ENCODE measurements at places on chromosomes 12 and 14. TPM values are rescaled to one million over a fixed set of nuclear protein-coding genes. Genes with fewer than 3 reads are reported as not detected.

GRCh38 chr14:100703386-100704220 is 23.1 kb upstream of the DLK1 start:
- no peak for DNase-seq

GRCh38 chr12:3651585-3652424 is 101.1 kb downstream of the CRACR2A start:
- peak; percentile 6 for DNase-seq

DNA sequence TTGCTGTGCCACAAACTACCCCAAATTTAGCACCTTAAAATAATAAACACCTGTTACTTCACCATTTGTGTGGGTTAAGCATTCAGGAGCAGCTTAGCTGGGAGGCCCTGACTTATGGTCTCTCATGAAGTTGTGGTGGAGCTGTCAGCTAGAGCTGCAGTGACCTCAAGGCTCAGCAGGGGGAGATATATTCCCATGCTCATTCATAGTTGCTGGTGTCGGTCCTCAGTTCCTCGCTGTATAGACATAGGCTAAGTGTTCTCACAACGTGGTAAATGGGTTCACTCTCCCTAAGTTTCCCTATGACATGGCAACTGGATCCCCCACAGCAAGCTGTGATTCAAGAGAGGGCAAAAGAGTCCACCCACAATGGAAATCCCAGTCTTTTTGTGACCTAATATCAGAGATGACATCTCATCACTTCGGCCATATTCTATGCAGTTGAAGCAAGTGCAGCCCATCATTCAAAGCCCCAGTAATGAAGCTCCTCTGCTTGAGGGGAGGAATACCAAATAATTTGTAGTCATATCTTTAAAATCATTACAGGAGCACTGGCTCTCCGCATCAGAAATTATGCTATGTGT is 41.1 kb downstream of the PRB3 start:
- DNase-seq, result peak; percentile 39

DNA sequence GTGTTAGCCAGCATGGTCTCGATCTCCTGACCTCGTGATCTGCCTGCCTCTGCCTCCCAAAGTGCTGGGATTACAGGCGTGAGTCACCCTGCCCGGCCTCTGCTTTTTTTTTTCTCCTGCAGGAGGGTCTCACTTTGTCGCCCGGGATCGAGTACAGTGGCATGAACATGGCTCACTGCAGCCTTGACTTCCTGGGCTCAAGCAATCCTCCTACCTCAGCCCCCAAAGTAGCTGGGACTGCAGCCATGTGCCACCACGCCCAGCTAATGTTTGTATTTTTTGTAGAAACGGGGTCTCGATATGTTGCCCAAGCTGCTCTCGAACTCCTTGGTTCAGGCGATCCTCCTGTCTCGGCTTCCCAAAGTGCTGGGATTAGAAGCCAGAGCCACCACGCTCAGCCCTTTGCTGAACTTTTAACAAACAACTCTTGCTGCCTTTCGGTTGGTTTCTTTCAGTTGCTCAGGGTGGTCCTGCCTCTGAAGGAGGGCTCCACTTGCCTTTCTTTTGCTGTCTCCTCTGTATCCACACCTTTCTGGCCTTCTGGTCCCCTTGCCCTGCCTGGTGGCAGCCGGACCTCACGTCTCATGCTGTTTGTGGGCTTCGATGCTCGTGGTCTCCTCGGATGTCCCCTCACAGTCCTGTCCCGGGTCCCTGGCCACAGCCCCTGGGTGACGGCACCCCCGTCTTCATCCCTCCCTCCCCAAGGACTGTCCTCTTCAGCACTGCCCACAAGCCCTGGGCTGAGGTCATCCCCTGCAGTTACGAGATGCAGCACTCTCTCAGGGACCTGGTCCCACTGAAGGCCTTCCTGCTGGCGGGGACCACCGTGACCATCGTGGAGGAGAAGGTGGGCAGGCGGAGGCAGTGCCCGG is 3.8 kb upstream of the B3GNT4 start:
- no peak for DNase-seq

FAM181A gene
- not detected for total RNA-seq

Data from fibroblast of lung (primary cell).